Stimulated activated CD4-positive, alpha-beta T cell treated with anti-CD3 and anti-CD28 coated beads, Interleukin-4, amount 100 ng/mL, for 48 hours (primary cell): ENCODE measurements at places on chromosomes 3 and 15.

GRCh38 chr15:64216730-64217428 lies 54.1 kb upstream of the PPIB start:
- DNase-seq = no peak

GRCh38 chr3:186115239-186115996 lies 6.5 kb upstream of the ETV5 start:
- no peak for DNase-seq

DNA sequence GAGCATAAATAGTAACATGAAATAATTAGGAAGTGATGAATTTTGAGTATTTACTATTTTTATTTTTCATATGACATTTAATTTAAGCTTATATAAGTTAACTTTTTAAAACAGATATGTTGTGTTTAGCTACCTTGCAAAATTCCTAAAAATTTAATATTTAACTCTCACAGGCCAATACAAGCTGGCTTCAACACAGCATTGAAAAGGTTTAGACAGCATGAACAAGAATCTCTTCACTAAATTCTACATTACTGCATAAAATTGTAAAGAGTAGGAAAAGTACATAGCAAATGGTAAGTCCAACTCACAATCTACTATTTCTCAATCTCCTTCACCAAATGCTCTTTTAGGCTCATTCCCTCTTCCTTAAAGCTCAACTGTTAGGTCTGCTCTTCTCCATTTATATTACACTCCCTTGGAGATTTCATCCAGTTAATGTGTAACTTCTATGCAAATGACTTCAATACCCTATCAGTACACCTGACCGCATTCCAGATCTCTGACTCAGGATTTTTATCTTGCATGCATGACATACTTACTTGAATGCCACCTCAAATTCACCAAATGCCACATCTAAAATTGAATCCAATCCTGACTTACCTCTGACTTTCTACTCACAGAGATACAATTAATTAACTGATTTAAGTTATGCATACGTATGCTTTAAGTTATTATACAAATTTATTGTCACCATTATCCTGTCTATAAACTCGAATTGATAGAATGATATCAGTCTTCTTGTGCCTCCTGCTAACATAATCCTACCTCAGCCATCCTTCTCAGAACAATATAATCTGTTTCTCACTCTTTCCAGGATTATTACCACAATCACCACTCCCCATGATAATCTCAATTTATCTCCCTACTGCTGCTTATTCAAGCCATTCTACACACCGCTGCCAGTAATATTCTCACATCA lies 127.0 kb downstream of the STAG1 start:
- no peak for DNase-seq

GRCh38 chr3:24538891-24539290 lies 44.2 kb upstream of the THRB start:
- DNase-seq = no peak

- no peak for DNase-seq
Observed at GRCh38 chr3:130834476-130834875, 59.4 kb upstream of the ATP2C1 start.

- DNase-seq = no peak
Observed at GRCh38 chr15:48833526-48834239, 22.8 kb upstream of the CEP152 start.

- DNase-seq = no peak
Observed at GRCh38 chr3:33980252-33980651, 181.8 kb downstream of the PDCD6IP start.

DNA sequence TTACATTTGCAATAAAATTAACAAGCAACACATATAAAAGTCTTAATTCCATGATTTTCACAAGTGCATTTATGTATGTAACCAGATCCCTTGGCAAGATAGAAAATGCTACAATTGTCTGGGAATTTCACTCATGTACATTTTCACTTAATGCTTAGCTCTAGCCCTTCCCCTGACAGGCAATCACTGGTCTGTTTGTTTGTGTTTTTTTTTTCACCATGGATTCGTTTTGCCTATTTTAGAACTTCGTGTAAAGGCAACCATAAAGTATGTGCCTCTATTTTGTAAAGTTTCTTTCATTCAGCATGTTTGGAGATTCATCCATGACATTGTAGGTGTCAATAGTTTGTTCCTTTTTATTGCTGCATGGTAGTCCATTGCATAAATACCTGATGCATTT lies 260.9 kb upstream of the SLCO3A1 start:
- DNase-seq = no peak

DNA sequence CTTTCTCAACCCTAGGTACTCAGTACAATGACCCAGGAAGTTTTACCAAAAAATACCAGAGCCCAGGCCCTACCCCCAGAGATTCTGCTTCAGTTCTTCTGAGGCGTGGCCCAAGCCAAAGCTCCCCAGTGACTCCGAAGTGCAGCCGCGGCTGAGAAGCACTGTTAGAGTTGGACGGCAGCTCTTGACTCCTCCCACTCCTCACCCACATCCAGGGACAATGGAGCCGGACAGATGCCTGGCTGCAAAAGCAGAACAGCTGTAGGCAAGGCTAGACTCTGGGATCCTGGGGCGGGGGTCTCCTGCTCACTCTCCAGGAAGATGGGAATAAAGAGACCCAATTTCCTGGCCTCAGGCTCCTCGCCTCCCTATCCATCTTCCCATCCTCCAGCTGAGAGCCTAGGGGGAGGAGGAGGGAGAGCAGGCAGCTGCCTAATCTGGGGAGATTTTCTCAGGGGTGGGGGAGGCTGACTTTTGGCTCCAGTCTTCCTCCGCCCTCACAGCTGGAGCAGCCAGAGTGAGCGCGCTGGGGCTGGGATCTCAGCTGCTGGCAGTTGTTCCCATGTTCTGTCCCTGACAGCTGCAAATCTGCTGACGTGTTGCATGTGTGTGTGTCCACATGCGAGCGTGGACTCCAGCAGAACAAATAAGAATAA lies 223.8 kb downstream of the OPA1 start:
- DNase-seq = no peak

- DNase-seq = no peak
Observed at GRCh38 chr3:160719710-160720109, 36.3 kb upstream of the PPM1L start.
